ENCODE measurements at places on chromosomes 1 and 21.

DNA sequence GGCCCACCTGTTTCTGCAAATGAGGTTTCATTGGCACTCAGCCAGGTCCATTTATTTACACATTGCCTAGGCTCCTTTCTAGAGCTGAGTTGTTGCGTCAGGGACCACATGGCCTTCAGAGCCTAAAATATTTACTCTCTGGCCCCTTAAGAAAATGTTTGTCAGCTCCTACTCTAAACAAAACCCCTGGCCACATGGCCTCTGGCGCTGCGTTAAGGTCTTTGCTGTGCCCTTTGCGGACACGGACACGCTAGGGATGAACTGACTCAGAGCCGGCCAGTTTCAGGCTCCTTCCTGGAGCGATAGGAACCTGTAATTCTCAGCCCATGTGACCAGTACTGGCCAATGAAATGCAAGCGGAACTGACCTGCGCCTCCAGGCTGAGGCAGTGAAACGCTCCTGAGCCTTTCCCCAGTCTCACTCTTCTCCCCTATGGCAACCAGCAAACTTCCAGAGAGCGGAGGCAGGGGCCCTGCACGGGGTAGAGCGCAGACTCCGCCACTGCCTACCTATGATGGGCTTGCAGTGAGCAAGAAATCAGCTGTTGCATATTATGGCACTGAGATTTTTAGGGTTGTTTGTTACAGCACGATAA is 160.3 kb downstream of the ETS2 start:
- no peak for DNase-seq

DNA sequence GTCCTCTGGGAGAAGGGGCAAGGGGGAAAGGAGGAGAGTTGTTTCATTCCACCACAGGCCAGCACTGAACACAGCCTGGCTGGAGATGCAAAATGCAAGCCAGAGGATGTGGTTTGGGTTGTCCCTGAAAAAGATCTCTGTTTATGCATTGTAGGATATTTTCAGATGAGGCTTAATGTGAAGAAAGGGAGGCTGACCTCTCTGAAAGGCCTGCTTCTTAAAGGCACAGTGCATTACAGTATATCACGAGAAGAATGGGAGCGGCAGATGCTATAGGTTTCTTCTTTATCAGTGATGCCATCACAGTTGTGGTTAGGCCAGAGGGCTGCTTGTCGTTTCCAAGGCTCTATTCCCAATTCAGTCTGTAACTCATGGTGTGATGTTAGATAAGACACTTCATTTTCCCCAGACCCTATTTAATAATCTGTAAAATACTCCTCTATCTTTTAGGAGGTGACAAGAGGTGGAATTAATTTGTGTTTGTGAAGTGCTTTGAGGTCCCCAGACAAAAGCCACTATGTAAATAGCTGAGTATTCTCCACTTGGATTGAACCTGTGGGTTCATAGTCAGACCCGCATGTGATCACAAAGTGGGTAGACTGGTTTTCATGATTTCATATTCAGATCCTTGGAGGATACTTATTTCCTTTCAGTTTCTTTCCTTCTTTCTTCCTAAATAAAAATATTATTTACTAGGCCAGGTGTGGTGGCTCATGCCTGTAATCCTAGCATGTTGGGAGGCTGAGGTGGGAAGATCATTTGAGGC is 76.5 kb upstream of the WDR26 start:
- DNase-seq: no peak

DNA sequence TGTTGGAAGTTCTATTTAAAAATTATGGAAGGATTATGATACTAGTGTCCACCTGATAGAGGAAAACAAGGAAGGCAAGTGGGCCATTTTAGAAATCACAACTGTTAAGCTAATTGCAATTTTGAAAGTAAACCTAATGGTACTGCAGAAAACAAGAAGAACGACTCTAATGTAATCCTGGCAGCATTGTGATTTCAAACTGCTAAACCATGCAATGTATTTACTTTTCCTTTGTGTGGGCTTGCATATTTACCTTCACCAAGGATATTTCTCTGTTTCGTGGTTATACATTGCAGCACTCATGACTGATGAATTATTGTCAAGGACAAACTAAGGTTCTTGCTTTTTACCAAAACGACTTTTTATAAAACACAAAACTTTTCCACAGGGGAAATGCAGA is 88.1 kb downstream of the TM2D1 start:
- DNase-seq: no peak

- no peak for DNase-seq
Measured at GRCh38 chr1:6782151-6782550, 3.1 kb upstream of the CAMTA1 start.

- no peak for DNase-seq
Measured at GRCh38 chr1:156602557-156602993, 1.3 kb upstream of the GPATCH4 start.

DNA sequence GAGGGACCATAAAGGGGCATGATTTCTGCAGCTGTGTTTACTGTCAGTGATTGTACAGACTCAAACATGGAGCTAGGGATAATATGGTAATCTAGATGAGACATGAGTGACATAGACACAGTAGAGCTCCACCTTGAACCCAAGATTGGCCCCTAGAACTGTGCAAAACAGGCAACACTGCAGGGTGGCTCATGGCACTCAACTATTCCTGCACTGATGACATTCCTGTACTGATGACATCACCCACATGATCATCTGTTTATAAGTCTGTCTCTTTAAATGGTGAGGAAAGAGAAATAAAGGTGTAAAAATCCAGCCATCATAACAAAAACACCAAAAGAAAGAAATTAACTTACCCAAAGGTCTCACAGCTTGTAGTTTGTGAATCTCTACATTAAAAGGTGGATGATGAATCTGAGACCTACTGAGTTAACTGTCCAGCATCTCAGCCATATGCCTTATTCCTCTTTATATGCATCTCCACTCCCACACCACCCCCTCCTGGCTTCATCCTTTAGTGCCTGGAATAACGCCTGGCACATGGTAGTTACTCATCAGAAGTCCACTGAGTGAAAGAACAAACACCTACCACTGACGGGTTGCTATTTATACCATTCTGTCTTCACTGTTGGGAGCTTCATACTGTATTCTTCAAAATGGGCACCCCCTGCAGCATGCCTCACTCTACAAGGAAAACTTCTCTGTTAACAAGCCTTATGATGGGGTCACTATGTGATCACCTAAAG is at the start of gene LRRC53:
TSS of gene LRRC53 (minus strand) at position 442 of the 746 bp plus-strand sequence. CDS start 29,262 bp downstream, outside the sequence.
- no peak for DNase-seq

- no peak for DNase-seq
Measured at GRCh38 chr1:234571702-234572101, 38.3 kb downstream of the IRF2BP2 start.

GRCh38 chr1:192737306-192737705 is 71.5 kb upstream of the RGS2 start:
- no peak for DNase-seq

DNA sequence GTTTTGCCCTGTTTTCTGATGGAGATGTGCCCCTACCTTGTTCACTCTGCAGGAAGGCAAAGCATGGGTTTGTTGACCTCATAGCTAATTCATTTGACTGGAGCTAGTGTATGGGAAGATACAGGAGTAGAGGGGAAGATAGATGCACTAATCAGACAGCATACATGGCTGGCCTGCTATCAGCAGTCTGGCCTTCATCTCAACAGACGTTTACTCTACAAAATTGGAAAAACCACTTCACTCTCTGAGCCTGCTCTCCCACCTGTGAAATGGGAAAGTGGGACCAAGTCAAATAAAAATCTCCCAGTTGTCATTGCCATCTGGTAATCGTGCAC is 235.2 kb upstream of the RAB4A start:
- no peak for DNase-seq

GRCh38 chr1:193270996-193271395 is 84.6 kb upstream of the B3GALT2 start:
- no peak for DNase-seq

DNA sequence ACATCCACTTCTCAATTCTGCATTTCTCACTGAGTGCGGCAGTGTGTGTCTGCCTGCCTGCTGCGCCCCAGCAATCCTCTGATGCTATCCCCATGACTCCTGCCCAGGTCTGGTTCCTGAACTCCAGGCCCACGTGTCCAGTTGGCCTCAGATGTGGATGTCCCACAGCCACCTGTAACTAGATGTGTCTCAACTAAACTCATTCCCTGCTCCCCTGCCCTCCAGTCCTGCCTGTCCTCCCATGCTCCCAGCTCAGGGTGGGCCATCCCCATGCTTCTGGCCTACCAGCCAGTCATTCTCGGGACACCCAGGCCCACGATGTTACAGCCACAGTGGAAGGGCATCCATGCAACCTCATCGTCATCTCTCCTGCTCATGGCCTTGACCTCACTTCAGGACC is 76.8 kb downstream of the STUM start:
- no peak for DNase-seq

DNA sequence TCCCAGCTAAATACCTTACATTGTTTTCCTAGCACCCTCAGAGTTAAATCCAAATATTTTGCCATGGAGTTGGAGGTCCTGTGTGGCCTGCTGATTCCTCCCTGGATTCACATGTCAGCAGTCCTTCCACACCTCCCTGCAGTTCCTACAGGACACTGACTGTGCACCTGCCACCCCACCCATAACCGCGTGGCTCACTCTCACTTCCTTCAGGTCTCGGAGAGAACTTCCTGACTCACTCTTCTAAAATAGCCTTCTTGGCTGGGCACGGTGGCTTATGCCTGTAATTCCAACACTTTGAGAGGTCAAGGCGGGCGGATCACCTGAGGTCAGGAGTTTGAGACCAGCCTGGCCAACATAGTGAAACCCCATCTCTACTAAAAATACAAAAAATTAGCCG is 8.4 kb upstream of the CAMTA1 start:
- no peak for DNase-seq

DNA sequence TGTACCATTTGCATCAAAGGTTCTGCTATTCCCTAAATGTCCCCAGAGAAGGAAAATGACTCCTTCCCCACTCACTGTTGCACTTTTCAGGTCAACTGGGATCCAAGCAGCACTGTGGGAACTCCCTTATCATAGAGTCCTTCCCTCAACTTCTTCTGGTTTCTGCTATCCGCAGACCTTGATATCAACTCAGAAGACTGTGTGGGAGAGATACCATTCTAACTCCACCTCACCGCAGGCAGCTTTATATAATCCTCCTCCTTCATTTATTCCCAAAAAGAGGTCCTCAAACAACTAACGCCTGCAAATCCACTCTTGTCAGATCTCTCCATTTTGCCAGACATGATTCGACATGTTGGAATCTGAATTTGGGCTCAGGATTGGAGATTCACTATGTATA is 27.3 kb downstream of the LHX9 start:
- no peak for DNase-seq

DNA sequence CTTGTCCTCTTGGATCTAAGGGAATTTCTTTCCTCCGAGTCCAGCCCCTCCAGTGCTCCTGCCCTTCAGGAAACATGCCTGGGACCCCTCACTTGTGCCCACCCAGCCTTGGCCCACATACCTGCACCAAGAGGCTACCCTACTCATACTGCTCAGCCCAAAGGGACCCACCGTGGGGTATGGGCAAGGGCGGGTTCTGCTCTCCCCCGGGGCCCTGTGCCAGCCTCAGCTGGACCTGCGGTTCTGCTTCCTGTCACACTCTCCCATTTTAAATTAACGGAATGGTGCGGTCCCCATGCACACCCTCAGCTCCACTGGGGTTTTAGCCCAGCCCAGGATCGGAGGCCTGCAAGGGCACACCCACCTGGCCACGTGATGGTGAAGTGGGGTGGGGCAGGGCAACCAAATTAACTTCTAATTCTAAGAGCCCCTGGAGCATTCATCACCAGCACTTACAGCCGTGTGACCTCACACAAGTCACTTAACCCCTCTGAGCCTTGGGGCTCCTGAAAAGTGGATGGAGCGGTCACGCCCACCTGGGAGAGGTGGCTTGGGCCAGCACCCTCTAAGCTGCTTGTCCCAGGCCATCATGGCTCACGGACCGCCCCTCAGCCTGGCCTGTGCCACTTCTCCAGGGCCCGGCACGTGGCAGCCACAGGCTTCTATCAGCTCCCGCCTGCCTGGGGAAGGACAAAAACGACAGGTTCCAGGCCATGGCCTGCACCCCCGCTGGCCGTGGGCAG is 28.3 kb downstream of the TP73 start:
- no peak for DNase-seq

All from activated CD4-positive, alpha-beta T cell treated with anti-CD3 and anti-CD28 coated beads for 4 hours (primary cell).